ENCODE measurements at places on chromosomes 13 and 19. TPM values are rescaled to one million over a fixed set of nuclear protein-coding genes. Genes with fewer than 3 reads are reported as not detected.

- no peak for DNase-seq
Measured at GRCh38 chr19:42555317-42555716, 27.0 kb upstream of the CEACAM1 start.

- no peak for DNase-seq
Measured at GRCh38 chr19:52039169-52039568, 9.5 kb downstream of the ZNF432 start.

Gene COPE
- total RNA-seq: 355 TPM

Gene MAG
- total RNA-seq: 0.27 TPM
